ENCODE measurements at places on chromosomes 2 and 18. TPM values are rescaled to one million over a fixed set of nuclear protein-coding genes. Genes with fewer than 3 reads are reported as not detected.

- peak overlapping the region; percentile 90 for H3K27ac ChIP-seq
- peak overlapping the region; percentile 88 for H3K4me3 ChIP-seq
- peaks cover 16% of the 10 kb centered on the region for H3K27me3 ChIP-seq
- no peaks in the 10 kb centered on the region for H3K36me3 ChIP-seq
Observed at GRCh38 chr2:183037553-183038340, 510 bp downstream of the NCKAP1 start.

DNA sequence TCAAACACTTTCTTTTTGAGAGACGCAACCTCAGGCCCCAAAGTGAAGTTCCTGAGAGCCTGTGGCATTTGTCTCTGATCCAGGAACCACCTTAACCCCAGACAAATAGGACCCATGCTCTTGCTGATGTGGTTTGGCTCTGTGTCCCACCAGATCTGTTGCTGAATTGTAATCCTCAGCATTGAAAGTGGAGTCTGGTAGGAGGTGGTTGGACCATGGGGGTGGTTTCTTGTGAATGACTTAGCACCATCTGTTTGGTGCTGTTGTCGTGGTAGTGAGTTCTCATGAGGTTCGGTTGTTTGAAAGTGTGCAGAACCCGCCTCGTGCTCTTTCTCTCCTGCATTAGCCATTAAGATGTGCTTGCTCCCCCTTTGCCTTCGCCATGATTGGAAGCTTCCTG lies 252.6 kb downstream of the FAM210A start:
- no peak overlapping the region for H3K27ac ChIP-seq
- DNase-seq: no peak
- no peaks in the 10 kb centered on the region for H3K36me3 ChIP-seq
- no peaks in the 10 kb centered on the region for H3K27me3 ChIP-seq
- H3K4me1 ChIP-seq: no peaks in the 10 kb centered on the region

- H3K27ac ChIP-seq: peak overlapping the region; percentile 63
- H3K4me1 ChIP-seq: peaks cover 49% of the 10 kb centered on the region
- no peaks in the 10 kb centered on the region for H3K36me3 ChIP-seq
- no peaks in the 10 kb centered on the region for H3K27me3 ChIP-seq
- H3K4me3 ChIP-seq: no peak overlapping the region
Observed at GRCh38 chr2:234241656-234242458, 191.4 kb downstream of the SPP2 start.

UGGT1 gene
- total RNA-seq: 80.0 TPM

DNA sequence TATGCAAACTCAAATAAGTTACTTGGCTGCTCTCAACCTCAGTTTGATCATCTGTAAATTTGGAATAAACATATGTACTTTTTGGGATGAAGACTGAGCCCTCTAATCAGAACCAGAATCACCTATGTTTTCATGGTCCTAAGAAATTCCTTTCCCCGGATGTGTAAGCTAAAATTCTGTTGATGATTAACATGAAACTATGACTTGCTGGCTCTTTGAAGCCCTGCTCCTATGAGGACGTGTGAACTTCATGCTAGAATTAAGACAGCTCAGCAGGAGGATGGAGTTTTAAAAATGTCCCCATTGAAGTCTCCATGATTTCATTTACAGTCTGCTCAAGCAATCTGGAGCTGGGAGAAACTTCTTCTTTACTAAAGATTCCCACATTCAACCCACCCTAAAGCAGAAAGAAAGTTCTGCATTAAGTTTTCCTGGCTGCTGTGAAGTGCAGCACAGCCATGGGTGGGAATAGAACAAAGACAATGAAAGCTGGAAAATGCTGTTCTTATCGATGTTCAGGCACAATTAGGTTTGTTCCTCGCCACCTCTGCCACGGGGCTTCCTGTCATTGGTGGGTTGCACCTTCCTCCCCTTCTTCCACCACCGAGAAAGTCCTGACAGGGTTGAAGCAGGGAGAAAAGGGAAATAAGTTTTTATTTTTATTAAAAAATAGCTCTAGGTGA lies 50.9 kb downstream of the ADCYAP1 start:
- H3K27ac ChIP-seq: no peak overlapping the region
- no peaks in the 10 kb centered on the region for H3K4me1 ChIP-seq
- peaks cover 4% of the 10 kb centered on the region for H3K27me3 ChIP-seq
- no peak for DNase-seq
- H3K4me3 ChIP-seq: no peak overlapping the region
- no peaks in the 10 kb centered on the region for H3K36me3 ChIP-seq

NEU4 gene
- not detected for total RNA-seq

DNA sequence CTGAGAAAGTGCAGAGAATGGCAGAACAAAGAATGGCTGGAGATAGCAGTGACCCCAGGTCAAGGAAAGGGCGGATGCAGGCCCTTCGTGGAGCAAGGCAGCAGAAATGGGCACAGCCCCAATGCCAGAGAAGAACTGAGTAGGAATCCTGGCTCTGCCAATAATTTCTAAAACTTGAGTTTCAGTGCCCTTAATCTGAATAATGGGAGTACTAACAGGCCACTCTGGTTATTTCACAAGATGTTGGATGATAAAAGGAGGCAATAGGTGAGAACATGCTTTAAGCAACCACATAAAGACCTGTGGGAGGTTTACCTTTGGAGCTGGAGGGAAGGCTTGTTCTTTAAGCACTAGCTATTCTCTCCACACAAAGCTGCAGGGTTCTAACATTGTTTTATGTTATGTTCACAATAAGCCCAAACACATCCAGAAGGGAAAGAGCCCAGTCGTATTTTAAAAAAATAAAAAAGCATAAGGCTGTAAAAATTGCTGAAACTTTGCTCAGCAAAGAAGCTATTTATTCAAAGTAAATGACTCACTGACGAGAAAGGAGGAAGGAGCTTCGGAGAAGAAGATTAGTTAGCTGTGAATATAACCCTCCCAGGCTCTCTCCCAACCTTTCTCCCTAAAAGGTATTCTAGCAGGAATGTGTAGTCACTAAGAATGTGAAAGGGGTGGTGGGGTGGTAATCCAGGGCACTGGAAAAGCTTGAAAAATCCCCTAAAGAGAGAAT lies 470.2 kb downstream of the TXNL1 start:
- DNase-seq: peak; percentile 32
- H3K4me1 ChIP-seq: peaks cover 31% of the 10 kb centered on the region
- no peaks in the 10 kb centered on the region for H3K36me3 ChIP-seq
- H3K4me3 ChIP-seq: peak overlapping the region; percentile 41
- H3K27me3 ChIP-seq: no peaks in the 10 kb centered on the region

GCA gene
- 3.3 TPM for total RNA-seq

CFAP210 gene
- 0.36 TPM for total RNA-seq

IGFBP2 gene
- 11.2 TPM for total RNA-seq

SLC11A1 gene
- total RNA-seq: 0.29 TPM

Measured in osteoblast (primary cell).